ENCODE measurements at places on chromosomes 12 and 14.

DNA sequence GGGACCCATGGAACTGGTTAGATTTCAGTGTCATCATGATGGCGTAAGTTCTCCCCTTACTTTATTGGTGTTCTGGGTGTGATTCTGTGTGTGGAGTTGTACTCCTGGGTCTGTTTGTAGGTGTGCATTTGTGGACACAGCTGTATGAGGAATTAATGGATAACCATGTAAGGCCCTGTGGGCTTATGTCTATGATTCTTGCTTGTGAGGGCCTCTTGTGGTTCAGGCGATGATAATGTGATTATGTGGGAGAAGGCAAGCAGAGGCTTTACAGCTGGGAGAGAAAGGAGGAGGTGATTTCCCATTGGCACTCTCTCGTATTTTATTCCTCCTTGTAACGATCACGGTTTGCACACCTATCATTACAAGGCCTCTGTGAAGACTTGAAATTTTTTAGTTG, 96.1 kb downstream of the SCN8A start:
- DNase-seq, result no peak

DNA sequence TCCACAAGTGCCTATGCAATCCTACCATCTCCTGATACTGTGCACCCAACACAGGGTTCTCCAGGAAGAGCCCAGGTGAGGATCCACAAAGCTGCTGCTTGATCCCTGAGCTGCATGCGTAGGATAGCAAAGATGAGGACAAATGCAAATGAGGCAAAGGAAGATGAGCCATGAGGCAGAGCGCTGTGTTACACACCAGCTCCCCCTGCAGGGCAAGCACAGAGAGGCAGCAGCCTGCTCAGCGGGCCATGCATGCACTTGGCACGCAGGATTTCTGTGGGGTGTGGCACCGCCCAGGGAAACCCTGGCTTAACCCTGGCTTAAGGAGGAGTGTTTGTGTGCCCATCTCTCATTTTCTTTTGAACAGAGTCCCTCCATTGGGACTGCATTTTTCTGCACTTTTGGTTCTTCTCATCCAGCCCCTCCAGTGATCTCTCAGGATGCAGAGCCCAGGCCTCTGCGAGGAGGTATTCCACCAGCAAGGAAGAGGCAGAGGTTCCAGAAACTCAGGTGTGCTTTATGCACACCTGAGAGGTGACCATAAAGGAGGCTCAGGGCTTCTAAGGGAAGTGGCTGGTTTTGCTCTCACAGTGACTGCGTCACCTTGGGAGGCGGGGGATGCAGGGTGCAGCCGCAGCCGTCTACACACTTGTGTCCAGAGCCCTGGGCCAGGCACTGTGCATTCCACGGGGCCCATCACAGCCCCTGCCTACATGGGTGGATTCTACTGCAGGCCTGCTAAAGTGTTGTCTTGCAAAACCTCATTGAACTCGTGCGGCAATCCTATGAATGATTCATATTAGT, 973.3 kb upstream of the TMEM132C start:
- DNase-seq, result peak; percentile 38

GRCh38 chr14:74423246-74423645, 2.8 kb downstream of the SYNDIG1L start:
- no peak for DNase-seq

DNA sequence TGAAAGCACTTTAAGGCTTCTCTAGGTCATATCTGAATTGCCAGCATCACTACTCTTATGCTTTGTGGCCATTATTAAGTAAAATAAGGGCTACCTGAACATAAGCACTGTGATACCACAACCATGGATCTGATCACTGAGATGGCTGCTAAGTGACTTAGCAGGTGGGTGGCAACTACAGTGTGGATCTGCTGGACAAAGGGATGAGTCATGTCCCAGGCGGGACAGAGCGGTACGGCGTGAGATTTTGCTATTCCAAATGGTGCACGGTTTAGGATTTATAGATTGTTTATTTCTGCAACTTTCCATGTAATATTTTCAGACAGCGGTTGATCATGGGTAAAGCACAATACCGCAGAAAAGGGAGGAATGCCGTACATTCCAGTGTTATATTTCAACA, 39.4 kb downstream of the MLXIP start:
- DNase-seq, result no peak

- DNase-seq, result no peak
Measured at GRCh38 chr12:26149968-26150500, 25.2 kb upstream of the BHLHE41 start.

GRCh38 chr12:2242216-2242615, 189.4 kb downstream of the CACNA1C start:
- DNase-seq, result no peak

GRCh38 chr12:39127401-39127800, 222.0 kb upstream of the CPNE8 start:
- no peak for DNase-seq

DNA sequence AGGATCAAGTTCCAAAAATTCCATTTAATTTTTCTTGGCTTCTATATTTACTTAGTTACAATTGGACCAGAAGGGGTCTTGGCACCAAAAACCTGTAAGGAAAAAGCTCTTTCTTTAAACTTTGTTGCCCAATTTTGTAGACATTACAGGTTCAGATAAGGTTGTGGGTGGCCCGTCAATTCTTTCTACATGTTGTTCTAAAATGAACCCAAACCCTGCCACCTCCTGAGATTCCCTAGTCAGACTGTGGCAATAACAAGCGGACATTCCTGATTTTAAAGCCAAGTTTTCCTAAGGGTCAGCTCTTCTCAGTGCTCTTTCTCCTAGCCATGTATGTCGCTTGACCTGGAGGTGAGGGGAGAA, 45.0 kb upstream of the GSG1 start:
- no peak for DNase-seq

- DNase-seq, result no peak
Measured at GRCh38 chr12:113587720-113588119, 116.0 kb upstream of the LHX5 start.

- DNase-seq, result no peak
Measured at GRCh38 chr12:114438635-114439256, 32.8 kb upstream of the TBX5 start.

GRCh38 chr12:56197921-56198635, 8.8 kb upstream of the SMARCC2 start:
- DNase-seq, result no peak

GRCh38 chr12:92408072-92408900, 262.6 kb upstream of the BTG1 start:
- DNase-seq, result no peak
